ENCODE measurements at places on chromosomes 2 and 18.

GRCh38 chr2:43038034-43038695 is 188.2 kb downstream of the ZFP36L2 start:
- DNase-seq = no peak

DNA sequence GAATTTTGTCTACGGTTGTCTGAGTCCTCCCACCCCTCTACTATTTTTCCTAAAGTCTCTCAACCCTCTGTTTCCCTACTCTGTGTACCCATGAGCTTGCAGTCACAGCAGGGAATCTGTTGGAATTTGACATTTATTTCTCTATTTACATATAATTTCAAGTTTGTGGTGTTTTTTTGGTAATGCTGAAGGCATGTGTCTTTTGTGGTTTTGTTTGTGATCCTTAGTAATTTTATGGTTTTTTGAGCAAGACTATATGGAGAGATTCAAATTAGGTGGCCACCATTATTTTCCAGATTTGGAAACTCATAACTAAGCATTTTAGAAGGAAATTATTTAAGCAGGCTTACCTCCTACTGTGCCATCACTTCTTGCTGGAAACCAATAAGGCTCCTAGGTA is 27.2 kb upstream of the FBLN7 start:
- DNase-seq = no peak

DNA sequence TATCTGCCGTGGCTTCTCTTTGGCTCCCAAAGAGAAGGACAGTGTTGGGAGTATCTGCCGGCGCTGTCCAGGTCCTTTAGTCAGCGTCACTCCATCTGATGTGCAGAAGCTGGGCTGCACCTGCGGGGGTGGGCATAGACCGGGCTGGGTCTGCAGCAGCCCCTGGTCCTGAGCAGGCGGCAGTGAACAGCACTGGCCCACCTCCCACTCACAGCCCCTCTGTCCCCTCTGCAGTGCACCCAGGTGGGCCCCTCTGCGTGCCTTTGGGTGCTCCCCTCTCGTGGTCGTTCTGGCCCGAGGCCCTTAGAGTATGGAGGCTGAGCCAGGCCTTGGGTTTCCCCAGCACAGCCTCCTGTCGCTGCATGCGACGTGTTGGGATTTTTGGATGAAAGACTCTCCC is 95.7 kb downstream of the USP40 start:
- DNase-seq = no peak

DNA sequence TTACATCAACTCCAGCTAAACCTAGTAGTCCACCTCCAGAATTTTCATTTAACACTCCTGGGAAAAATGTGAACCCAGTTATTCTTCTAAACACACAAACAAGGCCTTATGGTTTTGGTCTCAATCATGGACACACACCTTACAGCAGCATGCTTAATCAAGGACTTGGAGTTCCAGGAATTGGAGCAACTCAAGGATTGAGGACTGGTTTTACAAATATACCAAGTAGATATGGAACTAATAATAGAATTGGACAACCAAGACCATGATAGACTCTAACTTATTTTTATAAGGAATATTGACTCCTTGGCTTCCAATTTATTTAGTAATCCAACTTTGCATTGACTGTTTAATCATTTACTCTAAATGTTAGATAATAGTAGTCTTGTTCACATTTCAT is 44.2 kb downstream of the NLRC4 start:
- no peak for DNase-seq

DNA sequence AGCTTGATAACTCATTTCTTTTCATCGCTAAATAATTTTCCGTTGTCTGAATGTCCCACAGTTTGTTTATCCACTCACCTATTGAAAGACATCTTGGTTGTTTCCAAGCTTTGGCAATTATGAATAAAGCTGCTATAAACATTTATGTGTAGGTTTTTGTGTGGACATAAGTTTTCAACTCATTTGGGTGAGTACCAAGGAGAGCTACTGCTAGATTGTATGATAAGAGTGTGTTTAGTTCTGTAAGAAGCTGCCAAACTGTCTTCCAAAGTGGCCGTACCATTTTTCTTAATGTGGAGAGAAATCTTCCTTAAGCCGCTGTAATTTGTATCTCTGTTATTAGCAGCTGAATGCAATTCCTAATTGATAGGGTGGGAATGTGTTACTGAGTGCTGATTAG is 11.4 kb upstream of the CTIF start:
- DNase-seq = no peak

GRCh38 chr2:63009490-63009889 is 41.1 kb upstream of the OTX1 start:
- no peak for DNase-seq

- DNase-seq = peak; percentile 72
Measured at GRCh38 chr2:110858135-110858725, 125.9 kb downstream of the ACOXL start.

DNA sequence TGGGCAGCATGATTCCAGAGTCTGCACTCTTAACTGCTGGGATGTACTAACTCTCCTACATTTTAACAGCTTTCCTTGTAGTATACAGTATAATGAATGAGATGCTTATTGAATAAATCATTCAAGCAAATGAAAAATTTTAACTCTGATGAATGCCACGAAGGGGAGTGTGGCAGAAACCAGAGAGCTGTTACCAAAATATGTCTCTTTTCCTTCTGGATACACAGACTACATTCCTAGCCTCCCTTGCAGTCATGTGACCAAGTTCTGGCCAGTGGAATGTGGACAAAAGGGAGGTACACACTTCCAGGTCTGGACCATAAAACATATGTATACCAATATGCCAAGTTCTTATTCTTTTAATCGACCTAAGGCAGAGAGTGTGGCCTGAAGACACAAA is 1.7 kb upstream of the EML4 start:
- DNase-seq = no peak

- no peak for DNase-seq
Measured at GRCh38 chr18:2173486-2173885, 397.8 kb downstream of the METTL4 start.

- DNase-seq = no peak
Measured at GRCh38 chr2:57862727-57863126, 183.9 kb upstream of the VRK2 start.

DNA sequence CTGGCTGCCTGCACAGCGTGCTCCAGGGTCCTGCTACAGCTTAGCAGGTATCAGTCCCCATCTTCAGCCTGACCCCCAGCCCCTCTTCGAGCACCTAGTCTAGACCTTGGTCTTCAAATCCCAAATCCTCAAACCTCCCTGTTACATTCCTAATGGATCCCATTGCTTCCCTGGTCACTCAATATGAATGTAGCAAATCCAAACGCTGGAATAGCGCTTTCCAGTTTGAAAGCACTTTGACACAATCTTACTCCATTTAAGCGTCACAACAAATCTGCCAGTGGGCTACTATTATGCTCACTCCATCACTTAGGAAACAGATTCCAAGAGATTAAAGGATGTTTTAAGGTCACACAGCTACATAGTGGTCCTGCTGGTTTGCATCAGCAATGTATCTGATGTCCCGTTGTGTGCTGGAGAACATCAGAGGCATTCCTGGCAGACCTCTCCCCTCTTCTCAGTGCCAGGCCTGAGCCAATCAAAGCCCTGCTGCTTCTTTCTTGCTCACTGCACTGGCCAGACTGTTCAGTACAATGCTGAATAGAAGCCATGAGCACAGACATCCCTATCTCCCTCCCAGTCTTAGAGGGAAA is 11.1 kb upstream of the INO80C start:
- no peak for DNase-seq

DNA sequence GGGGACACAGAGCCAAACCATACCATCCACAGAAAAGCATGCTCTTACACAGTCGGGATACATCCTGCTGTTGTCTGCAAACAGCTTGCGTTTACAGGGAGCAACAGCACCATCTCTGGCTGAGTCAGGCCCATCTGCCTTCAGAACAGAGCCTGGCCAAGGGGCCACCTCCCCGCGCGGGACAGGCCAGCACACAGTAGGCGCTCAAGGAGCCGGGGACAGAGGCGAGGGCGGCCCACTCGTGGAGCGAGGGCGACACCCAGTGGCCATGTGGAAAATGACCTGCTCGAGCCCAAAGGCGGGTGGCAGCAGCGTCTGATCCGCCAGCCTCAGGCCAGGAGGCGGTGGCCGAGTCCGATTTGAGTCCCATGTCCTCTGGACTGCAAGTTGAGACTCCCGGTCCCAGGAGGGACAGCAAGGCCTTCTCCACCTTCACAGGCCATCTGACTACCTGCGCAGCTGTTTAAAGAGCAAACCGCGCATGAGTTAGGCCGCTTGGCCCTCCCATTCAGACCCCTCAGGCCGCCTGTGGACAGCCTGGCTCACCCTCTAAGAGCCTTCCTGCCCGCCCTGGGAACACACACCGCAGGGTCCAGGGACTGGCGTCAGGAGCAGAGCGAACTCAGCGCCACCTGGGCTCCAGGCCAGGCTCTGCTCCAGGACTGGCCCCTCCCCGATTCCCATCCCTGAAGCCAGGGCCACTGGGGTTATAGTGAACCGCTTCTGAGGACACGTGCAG is 38.3 kb downstream of the TTC32 start:
- DNase-seq = peak; percentile 76

GRCh38 chr2:57207191-57207590 is 839.4 kb upstream of the VRK2 start:
- DNase-seq = no peak

DNA sequence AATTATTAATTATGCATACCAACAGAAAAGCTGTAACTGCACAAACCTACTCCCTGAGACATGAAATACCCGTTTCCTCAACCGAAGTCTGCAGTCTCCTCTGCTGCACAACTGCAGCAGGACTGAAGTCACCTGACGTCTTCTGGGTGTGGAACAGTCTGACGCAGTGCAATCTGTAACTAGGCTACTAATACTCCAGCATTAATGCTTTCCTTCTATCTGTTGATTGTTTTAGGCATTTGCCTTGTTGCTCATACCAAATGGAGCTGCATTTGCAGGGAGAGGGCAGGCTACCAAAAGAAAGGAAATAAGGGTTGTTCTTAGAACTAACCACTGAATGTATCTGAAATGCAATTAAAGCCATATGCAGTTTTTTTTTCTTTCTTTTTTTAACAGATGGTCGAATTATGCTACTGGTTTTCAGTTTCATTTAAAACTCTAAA is 40.1 kb downstream of the RTN4 start:
- peak; percentile 62 for DNase-seq

- no peak for DNase-seq
Measured at GRCh38 chr2:150860301-150860700, 372.8 kb upstream of the RND3 start.

DNA sequence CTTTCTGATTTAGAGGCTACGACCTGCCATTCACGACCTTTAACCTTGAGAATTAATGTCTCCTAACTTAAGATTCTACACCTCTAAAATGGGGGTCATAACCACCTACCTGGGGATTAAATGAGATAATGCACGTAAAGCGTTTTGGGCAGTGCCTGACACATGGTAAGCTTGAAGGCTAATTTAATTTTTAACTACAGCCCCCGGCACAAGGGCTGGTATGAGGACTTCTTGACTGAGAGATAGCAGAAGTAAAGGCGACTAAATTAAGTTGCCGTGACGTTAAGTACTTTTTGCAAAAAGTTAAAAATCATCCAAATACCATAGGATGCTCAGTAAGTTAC is 549 bp downstream of the MRPL35 start:
- DNase-seq = no peak

GRCh38 chr18:37854396-37854795 is 288.8 kb upstream of the CELF4 start:
- no peak for DNase-seq

- no peak for DNase-seq
Measured at GRCh38 chr2:224723586-224724217, 7.5 kb upstream of the CCDC195 start.

GRCh38 chr18:65671621-65672415 is 79.0 kb upstream of the CDH7 start:
- DNase-seq = no peak

DNA sequence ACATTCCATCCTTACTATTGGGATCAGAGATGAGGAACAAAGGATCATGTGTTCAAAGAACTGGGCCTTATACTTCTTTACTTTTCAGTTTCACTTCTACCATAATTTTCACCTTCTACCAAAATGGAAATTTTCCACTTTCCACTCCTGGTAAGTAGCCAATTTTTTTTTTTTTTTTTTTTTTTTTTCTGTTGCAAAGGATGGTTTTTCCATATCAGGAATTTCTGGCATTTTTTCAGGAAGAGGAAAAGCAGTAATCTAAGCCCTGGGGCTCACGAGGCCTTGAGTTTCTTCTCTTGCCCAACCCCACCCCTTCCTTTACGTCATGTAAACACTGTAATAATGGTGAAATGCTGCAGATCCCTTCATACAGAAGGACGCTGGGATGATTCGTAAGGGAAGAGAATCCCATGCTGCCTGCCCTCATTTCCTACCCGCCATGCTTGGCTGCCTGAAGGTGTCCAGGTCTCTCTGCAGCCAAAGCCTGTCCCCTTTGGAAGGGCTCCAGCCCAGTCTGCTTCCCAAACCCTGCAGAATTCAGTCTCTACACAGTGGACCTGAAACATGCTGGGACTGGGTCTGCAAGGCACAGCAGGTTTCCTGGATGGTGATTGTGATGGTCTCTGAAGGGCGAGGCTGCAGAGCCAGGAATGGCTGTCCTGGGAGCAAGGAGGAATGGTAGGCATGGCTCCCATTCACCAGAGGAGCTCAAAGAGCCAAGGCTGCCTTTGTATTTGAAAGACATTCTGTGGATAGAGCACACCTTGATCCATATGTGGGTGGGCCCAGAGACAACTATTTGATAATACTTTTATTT is 57.0 kb downstream of the EFR3B start:
- no peak for DNase-seq

DNA sequence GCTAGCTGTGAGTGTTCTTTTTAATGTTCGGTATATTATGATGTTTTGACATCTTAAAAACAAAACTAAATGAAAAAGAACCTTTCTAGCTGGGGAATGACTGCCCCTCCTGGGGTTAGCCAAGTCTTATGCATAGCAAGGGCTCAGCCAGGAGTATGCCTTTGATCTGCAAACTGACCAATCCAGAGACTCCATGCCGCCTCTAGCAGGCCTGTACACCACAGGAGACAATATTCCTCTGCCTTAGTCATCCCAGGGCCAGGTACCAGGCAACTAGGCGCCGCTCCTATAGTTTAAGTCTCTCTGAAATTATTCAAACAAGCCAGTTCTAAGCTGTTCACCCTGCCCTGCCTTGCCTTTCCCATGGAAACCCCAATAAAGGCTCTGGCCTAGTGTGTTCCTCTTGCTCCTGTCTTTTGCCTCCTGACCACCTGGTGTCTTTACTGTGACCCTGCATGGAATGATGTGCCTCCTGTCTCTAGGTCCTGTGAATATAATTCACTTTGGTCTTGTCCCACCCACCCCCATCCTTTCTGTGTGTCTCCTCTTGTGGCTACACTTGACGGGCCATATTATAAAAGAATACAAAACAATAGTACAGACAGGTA is 52.0 kb upstream of the CHN1 start:
- DNase-seq = no peak

DNA sequence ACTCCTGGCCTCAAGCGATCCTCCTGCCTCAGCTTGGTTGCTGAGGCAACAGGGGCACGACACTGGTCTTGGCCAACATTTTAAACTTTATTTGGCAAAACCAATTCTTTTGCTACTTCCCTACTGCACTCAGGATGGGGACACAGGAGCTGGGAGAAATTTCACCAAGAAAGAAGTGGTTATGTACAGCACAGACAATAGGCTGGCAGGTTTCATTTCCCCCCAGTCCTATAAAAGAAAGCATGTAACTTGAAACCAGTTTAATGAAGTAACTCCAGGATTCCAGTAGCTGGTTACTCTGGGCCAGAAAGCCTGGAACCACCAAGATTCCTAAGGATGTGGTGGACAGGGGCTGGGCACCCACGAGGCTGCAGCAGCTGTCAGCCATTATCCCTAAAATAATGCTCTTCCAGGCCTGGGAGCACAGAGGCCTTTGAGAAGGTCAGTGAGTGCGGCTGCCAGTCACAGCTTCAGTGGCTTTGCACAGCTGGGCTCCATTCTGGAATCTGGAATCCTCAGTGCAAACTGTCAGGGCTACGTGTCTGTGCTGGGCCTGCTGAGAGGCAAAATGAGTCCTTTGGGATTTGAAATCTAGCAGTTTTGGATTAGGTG is 142.3 kb upstream of the ITGA6 start:
- no peak for DNase-seq
